ENCODE measurements at places on chromosomes 13 and 19.

GRCh38 chr13:66076417-66076816 is 1153.7 kb downstream of the PCDH9 start:
- DNase-seq = no peak

GRCh38 chr19:4732680-4733114 is 9.1 kb upstream of the DPP9 start:
- DNase-seq = peak; percentile 36

- DNase-seq = no peak
Measured at GRCh38 chr13:43360171-43360570, 336.8 kb downstream of the DNAJC15 start.

- no peak for DNase-seq
Measured at GRCh38 chr13:20405691-20406090, 120.0 kb downstream of the CRYL1 start.

- DNase-seq = no peak
Measured at GRCh38 chr19:12782174-12782423, 6.7 kb upstream of the HOOK2 start.

DNA sequence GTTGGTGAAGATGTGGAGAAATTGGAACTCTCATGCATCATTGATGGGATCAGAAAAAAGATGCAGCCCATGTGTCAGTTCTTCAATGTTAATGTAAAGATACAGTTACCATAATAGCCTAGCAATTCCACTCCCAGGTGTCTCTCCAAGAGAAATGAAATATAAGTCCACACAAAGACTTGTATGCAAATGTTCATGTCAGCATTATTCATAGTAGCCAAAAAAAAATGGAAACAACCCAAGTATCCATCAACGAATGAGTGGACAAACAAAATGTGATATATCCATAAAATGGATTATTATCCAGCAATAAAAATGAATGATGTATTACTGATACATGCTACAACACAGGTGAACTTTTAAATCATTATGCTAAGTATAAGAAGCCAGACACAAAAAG is 38.7 kb downstream of the CCDC70 start:
- no peak for DNase-seq

GRCh38 chr13:46571189-46571908 is 18.4 kb downstream of the LRCH1 start:
- no peak for DNase-seq

GRCh38 chr13:76885203-76886004 is 801 bp downstream of the KCTD12 start:
- peak; percentile 69 for DNase-seq

GRCh38 chr13:49908637-49909036 is 27.5 kb downstream of the SPRYD7 start:
- DNase-seq = no peak

DNA sequence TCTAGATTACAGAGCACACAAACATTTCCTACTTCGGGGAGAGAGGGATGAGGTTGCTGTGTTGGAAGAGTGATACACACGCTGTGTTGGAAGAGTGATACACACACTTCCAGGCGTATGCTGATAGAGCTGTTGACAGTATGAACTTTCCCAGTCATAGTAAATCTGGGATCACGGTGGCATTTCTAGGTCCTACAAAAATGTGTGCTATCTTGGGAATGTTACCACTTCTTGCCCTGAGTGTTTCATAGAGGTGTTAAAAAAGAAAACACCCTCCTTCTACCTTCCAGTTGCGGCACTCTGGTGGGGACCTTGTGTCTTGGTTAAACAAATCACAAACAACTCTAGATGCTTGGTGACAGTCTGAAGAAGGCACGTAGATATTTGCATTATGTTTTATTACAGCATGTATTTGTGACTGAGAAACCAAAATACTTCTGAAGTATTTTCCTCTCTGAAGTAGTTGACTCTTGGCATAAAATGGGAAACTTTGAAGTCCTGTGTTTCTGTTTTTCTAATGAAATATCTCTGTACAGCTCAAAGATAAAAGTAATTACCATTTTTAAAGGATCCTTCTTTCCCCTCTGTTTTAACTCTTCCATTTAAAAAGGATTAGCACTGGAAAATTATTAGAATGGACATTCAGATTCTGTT is 52.5 kb downstream of the ARHGAP35 start:
- no peak for DNase-seq

Measured in dorsolateral prefrontal cortex (tissue), 122 donors.